ENCODE measurements at places on chromosomes 7 and 10. TPM values are rescaled to one million over a fixed set of nuclear protein-coding genes. Genes with fewer than 3 reads are reported as not detected.

- no peak overlapping the region for H3K27ac ChIP-seq
- H3K27me3 ChIP-seq, result peaks cover 3% of the 10 kb centered on the region
- no peak for DNase-seq
Observed at GRCh38 chr7:55073051-55073511, 54.3 kb downstream of the EGFR start.

- no peaks in the 10 kb centered on the region for H3K4me1 ChIP-seq
- no peak for DNase-seq
- no peaks in the 10 kb centered on the region for H3K27me3 ChIP-seq
- H3K4me3 ChIP-seq, result no peak overlapping the region
- no peaks in the 10 kb centered on the region for H3K36me3 ChIP-seq
- H3K27ac ChIP-seq, result no peak overlapping the region
Observed at GRCh38 chr7:80619741-80620140, 18.7 kb upstream of the CD36 start.

GRCh38 chr7:82740246-82740848 is 296.8 kb upstream of the CACNA2D1 start:
- no peaks in the 10 kb centered on the region for H3K4me1 ChIP-seq
- no peak for DNase-seq
- H3K27ac ChIP-seq, result no peak overlapping the region
- H3K27me3 ChIP-seq, result no peaks in the 10 kb centered on the region

DNA sequence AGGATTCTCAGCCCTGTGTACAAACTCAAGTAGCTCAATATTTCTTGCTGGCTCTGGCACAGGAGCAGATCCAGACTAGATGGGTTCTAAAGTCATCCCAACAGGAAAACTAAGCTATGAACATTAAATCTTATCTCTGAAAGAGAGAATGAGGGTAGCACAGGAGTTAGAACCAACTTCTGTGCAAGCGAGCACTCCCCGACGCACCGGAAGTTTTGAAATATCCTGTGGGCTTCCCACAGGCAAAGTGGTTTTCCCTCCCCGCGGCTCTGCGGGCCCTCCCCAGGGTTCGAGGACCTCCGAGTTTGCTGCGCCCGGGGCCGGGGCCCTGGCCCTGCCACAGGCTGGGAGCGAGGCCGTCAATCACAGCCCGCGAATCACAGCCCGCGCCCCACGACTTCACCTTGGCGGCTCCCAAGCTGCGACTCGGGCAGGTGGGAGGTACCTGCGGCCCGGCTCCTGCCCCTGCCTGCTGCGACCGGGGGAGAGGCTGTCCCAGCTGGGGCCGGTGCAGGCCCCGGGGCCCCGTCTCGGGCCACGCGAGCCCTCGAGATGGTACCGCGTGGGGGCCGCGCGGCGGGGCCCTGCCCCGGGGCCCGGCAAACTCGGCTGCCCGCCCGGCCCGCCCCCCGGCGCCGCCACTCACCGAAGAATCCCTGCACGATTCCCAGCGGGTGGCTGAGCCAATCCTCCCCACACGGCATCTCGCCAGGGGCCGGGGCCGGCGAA is 598 bp downstream of the MCMBP start:
- no peaks in the 10 kb centered on the region for H3K36me3 ChIP-seq
- H3K27me3 ChIP-seq, result no peaks in the 10 kb centered on the region
- H3K4me3 ChIP-seq, result peak overlapping the region; percentile 90
- peak overlapping the region; percentile 41 for H3K27ac ChIP-seq
- peak; percentile 59 for DNase-seq
- peaks cover 32% of the 10 kb centered on the region for H3K4me1 ChIP-seq

The CPED1 gene
- total RNA-seq, result 1.4 TPM

Data from T-cell (primary cell).